ENCODE measurements at places on chromosomes 11 and 22.

DNA sequence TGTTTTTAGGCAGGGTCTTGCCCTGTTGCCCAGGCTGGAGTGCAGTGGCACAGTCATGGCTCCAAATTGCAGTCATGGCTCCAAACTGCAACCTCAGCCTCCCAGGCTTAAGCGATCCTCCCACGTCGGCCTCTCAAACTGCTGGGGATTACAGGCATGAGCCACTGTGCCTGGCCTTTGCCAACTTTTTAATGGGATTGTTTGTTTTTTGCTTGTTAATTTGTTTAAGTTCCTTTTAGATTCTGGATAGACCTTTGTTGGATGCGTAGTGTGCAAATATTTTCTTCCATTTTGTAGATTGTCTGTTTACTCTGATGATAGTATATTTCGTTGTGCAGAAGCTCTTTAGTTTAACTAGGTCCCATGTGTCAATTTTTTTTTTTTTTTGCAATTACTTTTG is 10.0 kb upstream of the SCGB1D1 start:
- peak; percentile 61 for DNase-seq

DNA sequence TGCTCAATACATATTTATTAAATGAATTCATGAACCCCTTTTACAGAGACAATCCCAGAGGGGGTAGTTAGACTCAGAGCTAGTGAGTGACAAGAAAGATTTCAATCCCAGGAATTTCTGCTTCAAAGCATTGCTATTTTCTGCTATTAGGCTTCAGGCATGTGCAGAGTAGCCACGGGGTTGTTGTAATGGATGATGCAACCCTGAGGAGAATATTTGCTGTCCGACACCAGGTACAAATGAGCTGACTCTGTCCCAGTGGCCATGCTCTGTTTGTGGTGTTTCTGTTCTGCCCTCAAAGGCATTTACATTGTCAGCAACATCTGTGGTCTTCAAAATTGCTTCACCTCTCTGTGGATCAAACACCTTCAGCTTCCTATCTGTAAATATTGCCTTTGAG is 102.6 kb downstream of the CSNK2A3 start:
- DNase-seq = no peak

DNA sequence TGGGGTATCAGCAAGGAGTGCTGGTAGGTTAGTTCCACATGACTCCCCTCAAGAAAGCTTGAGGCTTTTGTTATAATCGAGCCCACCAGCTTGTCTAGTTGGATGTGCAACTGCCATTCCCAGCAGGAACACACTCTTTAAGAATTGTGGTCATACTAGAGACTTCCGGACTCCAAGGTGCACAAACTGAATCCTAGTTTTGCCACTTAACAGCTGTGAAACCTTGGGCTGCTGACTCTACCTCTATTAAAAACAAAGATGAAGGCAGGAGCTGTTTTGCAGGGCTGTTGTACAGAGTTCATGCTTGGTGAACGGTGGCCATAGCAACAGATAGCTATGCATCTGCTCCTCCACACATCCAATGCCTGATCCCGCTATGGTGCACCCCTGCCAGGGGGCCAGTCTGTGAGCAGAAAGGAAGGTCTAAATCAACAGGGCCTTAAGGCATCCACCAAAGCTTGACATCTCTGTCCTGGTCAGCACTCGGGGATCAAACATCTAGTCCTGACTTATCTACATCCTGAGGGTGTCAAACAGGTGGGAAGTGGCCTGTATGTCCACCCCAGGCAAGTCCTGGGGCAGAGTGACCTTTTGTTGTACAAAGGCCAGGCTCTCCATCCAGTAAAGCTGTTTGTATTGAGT is 36.4 kb downstream of the DKK3 start:
- no peak for DNase-seq

- no peak for DNase-seq
Measured at GRCh38 chr11:59302991-59303390, 55.7 kb upstream of the OR5AN1 start.

DNA sequence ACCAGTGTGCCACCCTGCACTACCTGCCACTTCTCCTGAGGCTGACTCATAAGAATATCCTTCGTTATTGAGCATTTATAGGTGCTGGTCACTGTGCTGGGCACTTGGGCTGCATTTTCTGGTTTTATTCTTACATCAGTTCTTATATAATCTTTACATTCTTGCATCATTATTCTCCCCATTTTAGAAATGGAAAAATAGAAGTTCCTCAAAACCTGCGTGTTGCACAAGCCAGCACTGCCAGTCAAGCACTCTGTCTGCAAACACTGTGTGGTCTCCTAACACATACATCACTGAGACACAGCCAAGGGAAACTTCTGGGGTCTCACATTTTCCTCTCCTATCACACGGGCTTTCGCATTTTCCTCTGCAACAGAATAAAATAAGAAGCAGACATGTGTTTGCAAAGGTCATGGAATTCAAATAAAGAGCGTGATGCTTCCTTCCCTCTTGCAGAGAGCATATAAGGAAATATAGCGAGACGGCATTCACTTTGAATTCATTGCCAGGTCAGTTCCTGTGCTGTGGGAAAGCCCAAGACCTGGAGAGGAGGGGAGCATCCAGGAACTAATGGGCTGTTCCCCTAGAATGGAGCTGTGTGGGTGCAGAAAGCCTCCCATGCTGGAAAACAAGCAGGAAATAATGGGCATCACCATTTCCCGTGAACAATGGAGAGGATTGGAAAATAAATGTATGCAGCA is 73.9 kb upstream of the SEZ6L start:
- no peak for DNase-seq

DNA sequence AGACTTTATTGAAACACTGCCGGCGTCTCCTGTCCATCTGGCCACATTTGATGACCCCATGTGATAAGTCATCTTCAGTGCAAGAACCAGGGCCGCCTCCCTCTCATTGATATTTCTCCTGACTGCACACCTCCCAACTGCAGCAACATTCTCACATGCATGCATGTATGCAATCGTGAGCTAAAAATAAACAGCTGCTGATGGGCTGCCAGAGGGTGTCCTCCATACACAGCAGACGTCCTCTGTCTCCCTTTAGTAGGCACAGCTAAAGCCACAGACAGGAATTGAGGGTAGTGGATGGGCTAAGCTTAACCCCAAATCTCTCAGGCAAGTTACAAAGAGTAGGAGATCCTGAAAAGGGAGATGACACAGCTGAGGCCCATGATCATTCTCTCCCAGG is 106.7 kb upstream of the HSD17B12 start:
- no peak for DNase-seq

DNA sequence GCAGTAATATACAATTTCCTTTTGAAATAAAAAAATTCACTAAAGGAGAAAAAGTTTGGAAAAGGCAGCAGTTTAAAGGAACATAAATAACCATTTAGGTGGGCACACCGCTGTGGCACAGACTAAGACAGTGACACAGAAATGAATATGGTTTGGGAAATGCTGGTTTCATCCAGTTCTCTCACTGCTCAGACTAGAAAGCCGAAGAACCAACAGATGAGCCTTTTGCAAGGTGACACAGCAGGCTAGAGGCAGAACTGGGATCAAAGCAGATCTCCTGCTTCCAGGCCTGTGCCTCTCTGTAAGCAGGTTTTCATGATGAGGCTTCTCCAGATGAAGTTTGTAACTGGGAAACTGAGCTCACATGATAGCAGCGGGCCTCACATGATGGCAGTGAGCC is 380.0 kb upstream of the NARS2 start:
- no peak for DNase-seq

DNA sequence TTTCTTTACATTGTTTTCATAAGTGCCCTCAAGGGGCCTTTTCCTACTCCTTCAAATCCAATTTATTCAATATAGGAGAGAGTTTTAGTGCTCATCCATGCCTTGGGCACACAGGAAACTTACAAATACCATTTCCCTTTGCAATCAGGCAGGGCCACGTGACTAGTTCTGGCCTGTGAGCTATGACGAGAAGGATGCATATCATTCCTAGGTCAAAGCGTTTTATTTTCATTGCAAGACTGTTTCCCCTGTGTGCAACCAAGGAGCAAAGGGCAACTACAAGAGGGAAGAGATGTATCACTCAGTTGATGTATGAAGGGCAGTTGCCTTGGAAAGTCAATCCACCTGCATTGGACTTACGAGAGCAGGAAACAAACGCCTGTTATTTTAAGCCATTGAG is 1.9 kb upstream of the TRAF6 start:
- no peak for DNase-seq

- DNase-seq = no peak
Measured at GRCh38 chr11:68832476-68833181, 9.1 kb downstream of the CPT1A start.

GRCh38 chr11:17386331-17387084 is 2.0 kb downstream of the KCNJ11 start:
- DNase-seq = peak; percentile 21

DNA sequence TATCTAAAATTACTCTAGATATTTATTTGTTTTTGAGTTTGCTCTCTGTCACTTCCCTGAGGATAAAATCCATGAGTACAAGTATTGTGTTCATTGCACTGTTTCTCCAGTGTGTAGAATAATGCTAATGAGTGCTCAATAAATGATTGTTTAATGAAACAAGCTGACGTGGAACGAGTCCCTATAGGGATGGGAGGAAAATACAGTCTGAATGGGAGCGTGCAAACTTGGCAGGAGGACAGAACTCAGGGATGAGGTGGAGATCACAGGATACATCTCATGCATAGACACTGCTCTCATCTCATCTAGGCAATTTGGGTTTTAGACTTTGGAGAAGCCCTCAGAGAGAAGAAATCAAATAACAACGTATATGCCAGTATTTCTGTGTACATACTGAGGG is 58.4 kb upstream of the ZC3H12C start:
- DNase-seq = no peak

DNA sequence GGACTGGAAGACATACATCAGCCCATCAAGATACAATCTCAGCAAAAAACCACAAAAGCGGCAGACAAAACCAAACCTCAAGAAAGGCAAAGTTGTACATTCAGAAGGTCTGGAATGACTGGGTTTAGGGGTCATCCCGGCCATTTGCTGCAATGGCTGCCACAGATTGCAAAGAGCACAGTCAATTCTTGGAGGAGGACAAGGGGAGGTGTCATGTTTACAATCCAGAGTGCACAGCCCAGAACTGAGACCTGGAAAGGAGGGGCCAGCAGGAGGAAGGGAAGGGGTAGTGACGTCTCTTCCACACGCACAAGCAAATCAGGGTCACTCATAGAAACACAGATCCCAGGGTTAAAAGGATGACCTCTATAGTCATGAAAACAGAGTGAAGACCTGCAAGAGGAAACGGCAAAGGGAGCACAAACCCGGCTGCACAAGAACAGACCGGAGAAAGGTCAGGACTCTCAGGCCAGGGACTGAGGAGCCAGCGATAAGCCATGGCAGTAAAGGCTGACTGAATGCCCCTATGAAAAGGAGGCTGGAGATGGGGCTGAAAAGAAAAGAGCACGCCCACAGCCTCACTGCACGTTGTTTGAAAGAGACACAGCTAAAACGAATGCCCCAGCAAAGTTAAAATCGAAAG is 18.2 kb upstream of the MUC5AC start:
- no peak for DNase-seq
